ENCODE measurements at places on chromosomes 4 and X.

DNA sequence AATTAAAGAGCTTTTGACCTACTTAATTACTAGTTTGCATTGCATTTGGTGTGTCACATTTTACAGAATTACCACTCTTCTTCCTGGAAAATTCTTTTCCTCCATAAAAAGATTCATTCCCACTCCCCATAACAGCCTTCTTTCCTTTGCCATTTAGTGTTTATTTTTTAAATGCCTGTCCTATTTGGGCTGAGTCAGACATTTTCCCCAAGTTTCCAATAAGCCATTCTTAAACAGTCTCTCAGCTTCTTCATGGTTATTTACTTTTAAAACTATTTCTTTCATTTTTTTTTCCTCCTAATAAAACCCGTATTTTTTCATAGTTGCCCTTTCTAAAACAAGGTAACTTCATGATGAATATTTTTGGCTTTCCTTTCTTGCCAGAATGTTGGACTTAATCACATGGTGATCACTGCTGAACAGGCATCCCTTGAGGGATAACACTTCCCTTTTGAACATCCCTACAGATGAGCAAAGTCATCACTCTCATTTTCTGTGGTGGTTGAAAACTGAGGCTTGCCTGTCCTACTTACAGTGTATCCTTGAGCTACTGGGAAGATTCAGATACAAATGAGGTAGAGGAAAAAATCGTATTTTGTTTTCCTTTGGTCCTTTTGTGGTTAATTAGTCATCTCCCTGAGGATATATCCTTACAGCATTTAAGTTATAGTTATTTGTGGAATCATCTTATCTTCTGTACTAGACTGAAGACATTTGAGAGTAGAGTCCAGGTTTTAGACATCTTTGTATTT, 520.5 kb upstream of the NR3C2 start:
- DNase-seq, result peak; percentile 4

DNA sequence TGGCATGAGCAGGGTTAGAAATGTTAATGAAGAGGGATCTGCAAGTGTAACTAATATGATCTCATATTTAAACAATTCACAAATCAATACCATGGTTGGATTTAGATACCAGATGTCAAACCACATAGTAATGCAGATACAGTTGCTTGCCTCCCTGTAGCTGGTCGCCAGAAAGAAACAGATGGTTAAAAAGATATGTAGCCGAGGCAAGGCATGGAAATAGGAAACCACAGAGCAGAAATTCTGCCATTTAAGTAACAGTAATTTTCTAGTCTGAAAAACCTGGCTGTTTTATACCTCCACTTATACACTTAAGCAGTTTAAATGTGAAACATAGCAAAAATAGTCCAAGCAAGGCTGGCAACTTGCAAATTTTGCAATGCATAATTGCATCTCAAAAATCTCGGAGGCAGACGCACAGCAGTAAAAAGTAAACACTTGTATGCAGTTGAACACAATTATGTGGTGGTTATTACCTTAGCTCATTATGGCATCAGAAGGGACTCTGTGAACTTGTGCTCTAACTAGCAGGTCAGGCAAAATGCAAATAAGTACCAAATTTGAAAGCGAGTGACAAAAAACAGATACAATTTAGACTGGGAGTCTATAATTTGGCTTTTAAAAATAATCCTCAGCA, 126.8 kb downstream of the NAA11 start:
- no peak for DNase-seq

DNA sequence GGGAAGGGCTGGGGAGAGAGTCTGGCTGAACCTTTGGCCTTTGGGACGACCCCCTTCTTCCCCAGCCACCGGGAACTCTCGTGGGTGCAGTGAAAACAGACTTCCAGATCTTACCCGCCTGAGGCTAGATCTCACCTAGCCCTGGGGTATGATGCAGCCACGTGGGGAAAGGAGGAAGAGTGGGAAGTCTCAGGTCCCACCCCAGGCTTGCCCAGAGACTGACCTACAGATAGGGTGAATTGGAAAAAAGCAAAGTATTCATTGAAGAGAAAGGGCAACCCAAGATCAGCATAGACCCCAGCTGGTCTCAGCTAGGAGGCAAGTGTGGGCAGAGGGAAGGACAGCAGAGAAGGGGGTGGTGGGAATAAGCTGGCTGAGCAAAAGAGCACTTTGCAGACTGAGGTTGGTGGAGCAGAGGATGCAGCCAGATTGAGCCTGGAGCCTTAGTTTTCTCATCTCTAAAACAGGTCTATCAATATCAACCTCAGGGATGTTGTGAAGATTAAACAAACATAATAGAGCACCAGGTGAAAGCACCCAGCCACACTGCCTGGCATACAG, 4.2 kb upstream of the EFNB1 start:
- DNase-seq, result no peak

DNA sequence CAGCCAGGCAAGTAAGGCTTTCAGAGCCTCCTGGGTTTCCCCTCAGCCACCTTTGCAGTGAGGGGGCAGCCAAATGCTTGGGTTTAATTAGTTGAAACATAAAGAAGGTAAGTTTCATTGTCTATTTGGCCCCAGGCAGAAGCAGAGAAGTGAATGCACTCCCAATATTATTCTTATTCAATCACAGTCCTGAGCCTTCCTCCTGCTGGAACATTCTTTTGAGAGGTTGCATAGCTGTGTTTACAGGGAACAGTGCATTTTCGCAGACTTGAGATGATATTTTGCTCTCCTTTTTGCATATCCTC, 13.9 kb downstream of the SLC2A9 start:
- no peak for DNase-seq

DNA sequence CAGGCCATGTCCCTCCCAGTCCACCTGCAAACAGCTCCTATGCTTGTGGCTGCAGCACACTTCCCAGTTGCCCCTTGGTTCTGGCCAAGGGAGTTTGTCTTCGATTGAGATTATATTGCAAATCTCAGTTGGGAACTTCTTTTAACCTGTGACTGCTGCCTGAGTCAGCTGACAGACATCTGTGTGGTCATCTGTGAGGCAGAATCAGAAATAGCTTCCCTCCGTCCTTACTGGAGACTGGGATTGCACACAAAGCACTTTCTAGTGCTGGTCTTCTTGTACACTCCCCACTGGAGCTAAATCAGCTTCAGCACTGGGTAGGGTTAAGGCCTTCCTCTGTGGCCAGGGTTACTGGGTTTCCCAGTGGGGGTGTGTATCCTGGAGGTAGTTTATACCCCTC, 34.3 kb downstream of the ZNF330 start:
- DNase-seq, result no peak

DNA sequence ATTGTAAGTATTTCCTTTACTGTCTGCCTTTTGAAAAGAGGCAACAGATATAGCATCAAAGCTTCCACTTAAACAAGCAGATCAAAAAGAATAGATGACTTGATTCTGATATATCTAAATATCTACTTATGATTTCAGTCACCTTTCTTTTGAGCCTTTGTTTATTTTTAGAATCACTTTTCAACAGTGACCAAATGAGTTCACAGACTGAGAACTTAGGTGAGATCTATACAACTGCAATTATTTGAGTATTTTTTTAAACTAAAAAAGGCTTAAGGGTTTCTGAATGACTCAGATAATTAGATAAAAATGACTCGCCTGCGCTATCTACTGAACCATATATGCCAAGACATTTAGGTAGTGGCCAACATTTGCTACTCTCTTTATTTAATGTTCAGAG, 166.7 kb upstream of the KCNIP4 start:
- no peak for DNase-seq

GRCh38 chr4:147136310-147136709, 190.6 kb upstream of the TTC29 start:
- DNase-seq, result peak; percentile 24

DNA sequence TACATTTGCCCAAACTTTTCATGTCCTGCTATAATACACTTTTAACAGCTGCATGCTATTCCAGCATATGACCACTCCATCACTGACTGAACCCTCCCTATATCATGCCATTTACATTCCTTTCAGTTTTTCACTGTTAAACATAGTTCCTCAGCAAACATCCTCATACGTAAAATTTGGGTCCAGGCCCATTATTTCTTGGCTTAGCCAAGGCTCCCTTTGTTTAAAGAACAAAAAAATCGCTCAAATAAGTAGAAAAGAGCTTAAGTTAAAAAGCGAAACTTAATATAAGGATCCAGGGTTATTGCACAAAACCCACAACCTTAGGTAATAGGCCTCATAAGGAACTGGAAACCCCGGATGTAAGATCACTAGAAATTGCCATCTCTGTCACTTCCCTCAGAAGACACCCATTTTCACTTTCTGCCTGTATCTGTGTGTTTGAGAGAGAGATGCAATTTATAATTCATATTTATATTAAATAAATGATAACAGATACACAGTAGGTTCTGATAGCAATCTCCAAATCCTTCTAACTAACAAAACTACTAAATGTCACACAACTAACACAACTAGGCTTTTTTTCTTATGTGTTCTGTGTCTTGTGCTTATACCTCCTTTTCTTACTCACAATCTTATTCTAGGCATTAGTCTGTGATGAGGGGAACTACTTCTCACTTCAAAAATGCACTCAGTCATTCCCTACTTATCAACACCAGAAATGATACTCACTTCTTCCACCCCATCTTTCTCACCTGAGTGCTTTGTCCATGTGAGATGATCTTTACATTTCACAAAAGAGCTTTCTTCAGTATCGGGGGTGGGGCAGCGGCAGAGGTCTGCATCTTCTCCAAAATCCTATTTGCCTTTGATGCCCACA, 59.9 kb upstream of the FAM241A start:
- DNase-seq, result no peak

GRCh38 chr4:183611210-183611830, 47.7 kb downstream of the RWDD4 start:
- no peak for DNase-seq

- DNase-seq, result no peak
These were observed 94.3 kb downstream of the HDAC8 start for GRCh38 chrX:72478351-72478750.

DNA sequence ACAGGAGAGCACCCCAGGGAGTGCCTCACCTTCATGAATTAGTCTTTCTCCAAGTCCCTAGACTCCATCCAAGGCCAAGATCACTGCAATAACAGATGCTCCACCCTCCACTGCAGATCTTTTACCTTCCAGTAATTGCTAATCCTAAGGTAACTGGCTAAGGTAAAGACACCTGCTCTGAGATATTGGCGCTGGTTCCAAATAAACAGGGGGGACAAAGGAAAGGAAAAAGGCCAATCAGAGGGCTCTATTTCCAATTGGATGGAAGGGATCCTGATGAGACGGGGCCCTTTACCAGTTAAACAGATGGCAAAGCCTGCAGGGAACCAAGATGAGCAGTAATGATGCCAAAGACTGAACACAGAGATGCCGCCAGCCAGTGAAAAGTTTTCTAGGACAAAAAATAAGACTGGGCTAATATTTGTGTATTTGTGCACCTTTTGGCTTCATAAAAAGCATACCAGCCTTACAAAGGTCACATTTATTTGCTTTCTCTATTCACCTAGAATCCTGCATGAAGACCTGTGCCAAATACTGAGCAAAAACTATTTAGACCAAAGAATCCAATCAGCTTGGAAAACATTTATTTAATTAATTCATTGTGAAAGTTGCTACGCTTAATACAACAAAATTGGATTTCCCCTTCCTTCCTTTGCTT, 148.5 kb downstream of the PPP3CA start:
- DNase-seq, result no peak

DNA sequence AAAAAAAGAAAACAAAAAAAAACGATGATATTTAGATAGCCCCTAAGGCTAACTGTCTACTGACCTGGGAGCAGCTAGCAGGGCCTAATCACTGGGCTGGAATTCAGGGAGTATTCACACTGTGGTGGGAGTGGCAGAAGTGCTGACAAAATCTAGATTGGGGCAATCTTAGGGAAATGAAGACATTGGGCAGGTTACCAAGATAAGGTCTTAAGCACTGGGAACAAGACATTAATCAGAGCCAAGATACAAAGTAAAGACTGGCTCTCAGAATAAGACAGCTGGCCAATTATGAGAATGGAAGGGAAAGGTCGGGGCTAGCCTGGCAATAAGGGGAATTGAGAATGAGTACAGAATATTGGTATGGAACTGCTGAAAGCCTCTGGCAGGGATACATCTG, 100.2 kb upstream of the GRIA3 start:
- DNase-seq, result no peak

DNA sequence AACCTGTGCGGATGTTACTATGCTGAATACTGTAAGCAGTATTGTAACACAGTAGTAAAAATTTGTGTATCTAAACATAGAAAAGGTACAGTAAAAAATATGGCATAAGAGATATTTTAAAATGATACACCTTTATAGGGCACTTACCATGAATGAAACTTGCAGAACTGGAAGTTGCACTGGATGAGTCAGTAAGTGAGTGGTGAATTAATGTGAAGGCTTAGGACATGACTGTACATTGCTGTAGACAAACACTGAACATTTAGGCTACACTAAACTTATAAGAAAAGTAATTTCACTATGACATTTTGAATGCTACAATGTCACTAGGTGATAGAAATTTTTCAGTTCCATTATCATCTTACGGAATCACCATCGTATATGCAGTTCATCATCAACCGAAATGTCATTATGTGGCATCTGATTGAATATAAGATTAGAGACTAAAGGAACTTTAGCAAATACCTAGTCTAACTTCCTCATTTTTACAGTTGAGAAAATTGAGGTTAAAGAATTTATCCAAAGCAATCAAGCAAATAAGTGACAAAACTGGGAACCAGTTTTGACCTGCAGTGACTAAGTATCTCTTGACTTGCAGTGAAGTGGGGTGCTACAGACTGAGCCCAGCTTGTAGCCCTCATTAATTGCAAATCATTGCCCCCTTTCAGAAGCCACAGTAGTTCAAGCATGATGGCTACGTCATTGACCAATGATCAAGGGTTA, 55.3 kb downstream of the EGF start:
- no peak for DNase-seq

DNA sequence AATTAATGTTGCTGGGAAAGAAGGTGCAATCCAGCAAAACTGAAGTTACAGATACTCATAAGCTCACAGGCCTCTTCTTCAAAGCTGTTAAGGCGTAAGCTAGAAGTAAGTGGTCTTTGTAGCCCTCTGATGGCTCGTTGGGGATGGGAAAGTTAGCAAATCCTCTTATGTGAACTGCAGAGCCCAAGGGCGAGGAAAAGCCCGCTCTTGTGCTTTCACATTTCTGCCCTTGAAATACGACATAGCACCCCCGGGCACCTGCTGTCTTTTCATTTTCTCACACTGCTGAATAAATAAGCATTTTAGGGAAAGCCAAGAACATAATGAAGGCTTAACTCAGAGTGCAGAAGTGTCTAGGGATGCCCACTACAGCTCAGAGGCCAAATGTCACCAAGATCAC, 73.1 kb upstream of the SORBS2 start:
- DNase-seq, result no peak

DNA sequence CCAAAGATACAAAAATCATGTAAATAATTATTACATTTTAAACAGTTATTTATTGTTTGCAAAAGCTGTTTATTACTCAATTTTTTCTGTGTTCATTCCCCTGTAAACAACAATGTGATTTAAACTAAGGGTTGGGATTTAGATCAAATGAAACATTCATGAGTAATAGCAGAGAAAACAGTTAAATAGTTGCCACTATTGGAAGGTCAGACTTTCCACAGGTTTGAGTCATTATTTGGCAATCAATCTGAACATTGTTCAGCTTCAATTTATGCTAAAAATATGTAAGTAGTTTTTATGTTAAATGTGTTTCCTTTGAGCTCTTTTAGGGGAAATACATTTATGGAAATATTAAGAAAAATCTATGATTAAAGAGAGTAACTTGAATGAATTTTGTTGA, 144.9 kb downstream of the STIM2 start:
- no peak for DNase-seq

GRCh38 chr4:10413177-10413576, 44.0 kb downstream of the ZNF518B start:
- no peak for DNase-seq
